Uterus (tissue), 4 donors: ENCODE measurements at places on chromosomes 11 and 22.

DNA sequence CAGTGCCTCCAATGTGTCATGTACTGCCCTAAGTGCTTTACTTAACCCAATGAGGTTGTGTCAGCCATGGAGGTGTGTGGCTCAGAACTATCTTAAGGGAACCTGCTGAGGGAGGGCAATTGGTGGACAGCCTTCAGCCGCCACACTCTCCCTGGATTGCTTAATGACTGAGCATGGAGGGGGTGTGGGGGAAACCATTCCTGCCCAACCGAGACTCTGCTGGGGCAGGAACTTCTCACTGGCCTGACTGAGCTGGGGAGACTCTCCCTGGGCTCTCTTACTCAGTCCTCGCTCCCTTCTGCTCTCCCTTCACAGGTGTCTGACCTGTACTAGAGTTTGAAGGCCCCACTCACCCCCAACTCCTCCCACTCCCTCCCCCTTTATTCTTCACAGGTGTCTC, 114.8 kb downstream of the CCDC81 start:
- DNase-seq, result no peak

DNA sequence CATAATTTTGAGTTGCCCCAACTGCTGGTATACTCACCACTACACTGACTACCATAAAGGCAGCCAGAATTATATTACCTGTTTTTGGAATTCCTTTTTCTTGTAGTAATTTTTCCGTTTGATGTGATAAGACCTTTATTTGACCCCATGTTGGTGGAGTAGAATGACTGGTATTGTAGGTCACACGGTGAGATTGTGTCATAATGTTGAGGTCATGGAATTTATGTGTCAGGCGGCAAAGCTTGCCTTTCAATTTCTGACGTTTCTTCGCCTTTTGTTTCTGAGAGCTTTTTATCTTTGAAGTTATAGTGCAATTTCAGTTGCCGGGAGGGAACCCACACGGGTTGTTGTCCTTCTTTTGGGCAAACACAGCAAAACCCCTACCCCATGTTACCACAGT, 13.0 kb downstream of the OR52K1 start:
- DNase-seq, result no peak

- no peak for DNase-seq
These were observed 1.6 kb upstream of the CSTF3 start for GRCh38 chr11:33162831-33163230.

DNA sequence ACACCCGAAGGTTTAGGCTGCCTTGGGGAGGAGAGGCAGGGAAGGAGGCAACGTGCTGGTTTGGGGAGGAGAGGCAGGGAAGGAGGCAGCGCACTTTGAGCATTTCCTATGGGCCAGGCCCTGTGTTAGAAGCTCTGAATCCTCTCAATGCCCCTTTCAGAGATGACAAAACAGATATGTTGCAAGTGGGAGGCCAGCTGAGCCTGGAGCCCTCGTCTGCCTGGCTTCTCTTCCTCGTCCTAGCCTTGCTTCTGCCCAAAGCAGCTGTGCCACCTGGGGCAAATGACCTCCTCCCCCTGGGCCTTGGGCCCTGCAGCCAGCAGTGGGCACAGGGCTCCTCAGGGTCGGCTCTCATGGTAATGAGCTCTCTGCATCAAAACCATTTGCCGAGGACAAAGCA, 15.3 kb upstream of the LRRC32 start:
- no peak for DNase-seq

- no peak for DNase-seq
These were observed 4.9 kb downstream of the CWC15 start for GRCh38 chr11:94968334-94968958.

- no peak for DNase-seq
These were observed 18.6 kb upstream of the LMO2 start for GRCh38 chr11:33910296-33910957.

GRCh38 chr22:49266561-49267519, 560.8 kb downstream of the BRD1 start:
- DNase-seq, result no peak

DNA sequence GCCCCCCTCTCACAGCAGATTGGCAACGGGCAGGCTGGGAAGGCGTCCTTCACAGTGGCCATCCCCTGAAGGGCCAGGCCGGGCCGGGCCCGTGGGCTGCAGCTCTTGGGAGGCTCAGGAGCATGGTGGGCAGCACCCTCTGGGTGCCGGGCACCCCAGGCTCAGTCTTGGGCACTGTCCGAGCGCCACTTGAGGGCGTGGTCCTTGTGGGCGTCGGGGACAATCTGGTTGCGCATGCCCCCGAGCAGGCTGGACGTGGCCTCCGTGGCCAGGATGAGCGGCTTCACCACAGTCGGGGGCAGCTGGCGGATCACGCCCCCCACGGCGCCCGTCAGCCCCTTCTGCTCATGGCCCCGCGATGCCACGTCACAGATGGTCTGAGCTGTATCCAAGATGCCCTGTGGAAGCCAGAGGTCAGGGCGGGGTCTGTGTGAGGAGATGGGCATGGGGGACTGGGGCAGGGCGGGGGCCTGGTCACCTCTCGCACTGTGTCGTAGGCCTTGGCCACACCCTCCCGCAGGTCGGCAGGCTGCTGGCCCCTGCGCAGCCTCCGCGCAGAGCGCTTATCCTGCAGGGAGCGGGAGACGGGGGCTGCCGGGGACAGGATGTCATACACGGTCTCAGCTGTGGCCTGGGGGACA, 16.5 kb upstream of the EHD1 start:
- DNase-seq, result no peak

GRCh38 chr22:50119768-50120251, 30.0 kb downstream of the MOV10L1 start:
- DNase-seq, result no peak

- DNase-seq, result no peak
These were observed 29.6 kb upstream of the L3MBTL2 start for GRCh38 chr22:41175546-41175945.

GRCh38 chr11:86869531-86869930, 69.2 kb downstream of the PRSS23 start:
- no peak for DNase-seq

GRCh38 chr11:102929972-102930371, 25.6 kb downstream of the MMP13 start:
- DNase-seq, result no peak

GRCh38 chr11:13680501-13681264, 12.2 kb downstream of the FAR1 start:
- DNase-seq, result no peak

DNA sequence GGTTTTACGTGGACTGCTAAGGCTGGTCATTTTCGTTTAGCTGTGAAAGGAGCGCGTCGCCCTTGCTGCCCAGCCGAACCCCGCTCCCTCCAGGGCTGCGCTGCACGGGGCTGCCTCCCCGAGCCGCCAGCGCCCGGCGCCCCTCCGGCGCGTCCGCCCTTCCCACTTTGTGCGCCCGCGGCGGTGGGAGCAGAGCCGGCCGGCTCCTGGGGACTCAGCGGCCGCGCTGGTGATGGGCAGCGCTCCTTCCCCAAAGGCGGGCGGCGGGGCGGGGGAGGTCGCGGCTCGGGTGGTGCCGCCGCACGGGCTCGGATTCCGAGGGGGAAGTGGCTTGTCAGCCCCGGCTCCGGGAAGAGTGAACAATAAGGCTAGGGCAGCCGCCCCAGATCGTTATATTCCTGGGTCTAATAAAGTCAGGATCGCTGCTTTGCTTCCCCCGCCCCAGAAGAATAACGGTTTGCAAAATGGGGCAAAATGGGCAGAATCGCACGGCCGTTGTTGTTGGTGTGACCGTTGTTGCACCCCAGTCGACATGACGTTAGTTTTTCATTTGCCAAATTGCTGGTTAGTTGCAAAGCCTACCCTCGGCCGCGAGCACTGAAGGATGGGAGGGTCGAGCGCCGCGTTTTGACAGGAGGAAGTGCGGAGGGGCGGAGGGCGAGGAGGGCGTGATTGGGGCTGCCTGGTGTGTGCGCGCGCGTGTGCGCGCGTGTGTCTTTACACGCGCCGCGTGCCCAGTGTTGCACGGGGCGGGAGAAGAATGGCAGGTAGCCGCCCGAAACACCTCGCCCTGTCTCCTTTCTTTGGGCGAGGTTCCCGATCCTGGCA, 745 bp downstream of the NCAM1 start:
- DNase-seq, result peak; percentile 50

GRCh38 chr11:134542401-134543165, 130.5 kb upstream of the B3GAT1 start:
- no peak for DNase-seq

DNA sequence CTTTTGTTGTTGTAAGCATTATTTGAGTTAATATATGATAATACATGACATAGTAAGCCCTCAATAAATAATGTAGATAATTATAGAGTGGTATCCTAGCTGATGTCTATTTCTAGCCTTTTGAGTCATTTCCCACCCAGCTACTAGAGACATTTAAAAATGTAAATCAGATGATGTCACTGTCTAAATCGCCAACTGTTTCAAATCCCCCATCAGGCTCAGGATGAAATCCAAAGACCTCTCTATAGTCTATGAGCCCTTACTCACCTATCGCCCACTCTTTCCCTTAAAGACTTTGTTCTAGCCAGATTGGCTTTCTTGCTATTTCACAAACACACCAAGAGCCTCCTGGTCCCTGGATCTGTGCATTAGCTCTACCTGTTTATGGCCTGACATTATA, 135.4 kb upstream of the PLET1 start:
- DNase-seq, result no peak

DNA sequence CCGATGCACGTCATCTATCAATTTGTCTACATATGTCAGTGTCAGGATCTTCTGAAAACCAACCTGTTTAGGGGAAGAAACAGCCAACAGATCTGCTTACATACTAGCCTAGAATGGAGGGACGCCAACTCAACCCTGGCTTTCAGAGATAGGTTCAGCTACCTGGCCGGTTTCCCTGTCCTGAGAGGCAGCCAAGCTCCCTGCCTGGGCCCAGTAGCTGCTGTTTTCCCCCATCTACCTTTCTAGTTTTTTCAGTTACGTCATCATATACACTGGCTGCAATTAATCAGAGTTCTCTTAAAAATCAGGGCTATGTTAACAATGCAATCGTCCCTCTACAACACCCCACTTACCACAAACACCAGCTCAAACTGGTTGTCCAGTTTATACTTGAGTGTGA, 1.0 kb downstream of the SRPRA start:
- no peak for DNase-seq

- no peak for DNase-seq
These were observed 45.1 kb downstream of the ST14 start for GRCh38 chr11:130204703-130205095.

DNA sequence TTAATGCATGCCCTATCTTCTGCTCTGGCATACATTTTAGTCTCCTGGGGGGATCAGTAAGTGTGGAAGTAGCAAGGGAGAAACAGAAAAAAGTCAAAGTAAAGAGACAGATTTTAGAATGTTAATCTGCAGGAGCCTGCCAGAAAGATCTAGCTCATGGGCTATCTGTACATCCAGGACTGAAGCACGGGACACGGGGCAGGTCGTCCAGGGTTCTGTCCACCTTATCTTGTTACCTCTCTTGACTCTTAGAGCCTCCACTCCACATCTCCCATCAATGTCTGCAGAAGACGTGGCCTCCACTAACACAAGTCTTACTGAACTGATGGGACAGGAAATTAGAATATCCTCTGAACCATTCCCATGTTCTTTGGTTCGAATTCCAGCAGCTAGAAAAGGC, 1.7 kb upstream of the SLC43A3 start:
- no peak for DNase-seq

DNA sequence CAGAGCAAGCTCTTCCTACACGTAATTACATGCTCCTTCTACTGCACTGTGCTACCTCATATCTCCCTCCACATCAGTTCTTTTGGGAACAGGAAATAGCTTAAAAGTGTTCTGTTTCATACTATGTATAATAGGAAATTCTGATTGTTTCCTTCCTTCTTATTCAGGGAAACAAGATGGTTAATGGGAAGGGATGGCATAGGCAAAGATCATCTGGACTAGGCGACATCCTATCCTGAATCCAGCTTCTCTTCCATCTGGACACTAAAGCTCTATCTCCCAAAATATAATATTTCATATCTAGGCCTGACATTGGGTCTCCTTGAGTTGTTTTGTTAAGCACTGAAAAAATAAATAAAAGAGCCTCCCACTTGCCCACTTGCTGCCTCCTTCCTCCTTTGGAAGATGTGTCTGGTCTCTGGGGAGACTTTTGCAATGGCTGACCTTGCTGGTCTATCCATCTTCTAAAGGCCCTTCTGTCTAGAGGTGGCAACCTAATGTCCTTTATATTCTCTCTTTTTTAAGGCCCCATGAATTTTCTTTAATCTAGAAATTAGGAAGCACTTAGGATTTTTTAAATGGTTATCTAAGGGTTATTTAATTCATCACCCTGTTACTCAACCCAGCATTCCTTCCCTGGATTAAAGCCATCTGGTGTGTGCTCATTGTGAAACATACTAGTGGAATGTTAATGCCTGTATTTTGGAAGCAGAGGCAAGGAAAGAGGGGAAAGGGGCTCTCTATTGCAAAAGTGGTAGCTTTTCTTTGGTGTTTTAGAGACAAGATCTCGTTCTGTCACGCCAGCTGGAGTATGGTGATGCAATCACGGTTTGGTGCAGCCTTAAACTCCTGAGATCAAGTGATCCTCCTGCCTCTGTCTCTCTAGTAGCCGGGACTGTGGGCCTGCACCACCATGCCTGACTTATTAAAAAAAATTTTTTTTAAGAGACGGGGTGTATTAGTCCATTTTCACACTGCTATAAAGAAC, 20.6 kb downstream of the CLMP start:
- DNase-seq, result peak; percentile 89

DNA sequence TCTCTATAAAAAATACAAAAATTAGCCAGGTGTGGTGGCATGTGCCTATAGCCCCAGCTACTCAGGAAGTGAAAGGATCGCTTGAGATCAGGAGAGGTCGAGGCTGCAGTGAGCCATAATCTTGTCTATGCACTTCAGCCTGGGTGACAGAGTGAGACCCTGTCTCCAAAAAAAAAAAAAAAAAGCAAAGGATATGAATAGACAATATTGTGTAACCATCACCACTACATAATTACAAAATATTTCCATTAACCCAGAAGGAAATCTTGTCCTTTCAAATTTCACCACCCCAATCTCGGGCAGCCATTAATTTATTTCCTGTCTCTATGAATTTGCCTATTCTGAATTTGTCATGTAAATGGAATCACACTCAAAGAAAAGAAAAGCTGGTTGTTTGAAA, 21.2 kb downstream of the RSF1 start:
- DNase-seq, result no peak

DNA sequence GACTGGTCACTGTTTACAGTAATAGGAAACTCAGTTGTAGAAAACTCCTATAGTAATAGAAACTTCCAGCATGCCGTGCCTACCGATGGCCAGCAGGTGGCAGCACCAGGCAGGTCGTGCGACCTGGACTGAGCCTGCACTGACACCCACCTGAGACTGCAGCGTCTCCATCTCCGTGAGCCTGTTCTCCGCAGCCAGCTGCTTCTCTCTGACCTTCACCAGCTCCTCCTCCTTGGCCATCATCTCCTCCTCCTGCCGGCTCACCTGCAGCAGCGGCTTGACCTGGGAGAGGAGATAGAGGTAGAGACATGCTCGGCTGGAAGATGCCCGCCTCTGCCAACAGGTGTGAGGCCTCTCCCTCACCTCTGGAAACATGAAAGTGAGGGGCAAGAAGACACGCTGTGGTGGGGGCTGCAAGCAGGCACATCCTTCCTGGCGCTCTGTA, 48.5 kb downstream of the APOL1 start:
- DNase-seq, result peak; percentile 80

- no peak for DNase-seq
These were observed 316.8 kb downstream of the CASP12 start for GRCh38 chr11:104581246-104581980.
